ELF-1 (cell line): ENCODE measurements at places on chromosomes 12 and 14.
A peak's percentile ranks its signal among the peaks of the same experiment; 100 is the strongest.

DNA sequence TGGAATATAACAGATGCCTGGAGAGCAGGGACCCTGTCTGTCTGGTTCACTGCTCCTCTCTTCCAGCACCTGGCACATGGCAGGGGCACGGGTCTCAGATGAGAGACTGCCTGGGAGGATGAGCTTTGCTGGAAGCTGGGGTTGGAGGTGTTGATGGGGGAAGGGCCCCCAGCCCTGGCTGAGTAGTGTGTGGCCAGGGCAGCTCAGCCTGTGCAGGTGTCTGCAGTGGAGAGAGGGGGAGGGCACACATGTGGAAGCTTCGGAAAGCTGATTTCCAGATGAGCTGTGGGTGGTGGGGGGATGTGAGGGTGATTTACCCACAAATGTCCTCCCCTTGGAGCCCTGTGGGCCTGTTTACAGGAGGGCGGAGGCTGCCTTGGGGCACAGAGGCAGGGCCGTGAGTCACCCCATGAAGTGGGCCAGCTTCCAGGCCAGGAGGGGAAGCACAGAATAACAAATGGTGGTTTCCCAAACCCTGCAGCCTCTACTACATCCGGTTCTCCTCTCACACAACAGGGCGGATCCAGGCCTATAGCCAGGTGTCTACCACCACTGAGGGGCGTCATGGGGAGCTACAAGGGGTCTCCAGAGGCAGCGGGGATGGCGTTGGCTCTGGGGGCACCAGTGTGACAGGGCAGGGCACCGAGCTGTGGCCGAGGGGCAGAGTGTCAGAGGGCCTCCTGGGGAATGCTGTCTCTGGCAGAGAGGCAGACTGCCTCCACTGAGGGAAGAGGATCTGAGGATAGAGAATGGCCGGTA lies 11.0 kb downstream of the KRT7 start:
- no peak for DNase-seq

DNA sequence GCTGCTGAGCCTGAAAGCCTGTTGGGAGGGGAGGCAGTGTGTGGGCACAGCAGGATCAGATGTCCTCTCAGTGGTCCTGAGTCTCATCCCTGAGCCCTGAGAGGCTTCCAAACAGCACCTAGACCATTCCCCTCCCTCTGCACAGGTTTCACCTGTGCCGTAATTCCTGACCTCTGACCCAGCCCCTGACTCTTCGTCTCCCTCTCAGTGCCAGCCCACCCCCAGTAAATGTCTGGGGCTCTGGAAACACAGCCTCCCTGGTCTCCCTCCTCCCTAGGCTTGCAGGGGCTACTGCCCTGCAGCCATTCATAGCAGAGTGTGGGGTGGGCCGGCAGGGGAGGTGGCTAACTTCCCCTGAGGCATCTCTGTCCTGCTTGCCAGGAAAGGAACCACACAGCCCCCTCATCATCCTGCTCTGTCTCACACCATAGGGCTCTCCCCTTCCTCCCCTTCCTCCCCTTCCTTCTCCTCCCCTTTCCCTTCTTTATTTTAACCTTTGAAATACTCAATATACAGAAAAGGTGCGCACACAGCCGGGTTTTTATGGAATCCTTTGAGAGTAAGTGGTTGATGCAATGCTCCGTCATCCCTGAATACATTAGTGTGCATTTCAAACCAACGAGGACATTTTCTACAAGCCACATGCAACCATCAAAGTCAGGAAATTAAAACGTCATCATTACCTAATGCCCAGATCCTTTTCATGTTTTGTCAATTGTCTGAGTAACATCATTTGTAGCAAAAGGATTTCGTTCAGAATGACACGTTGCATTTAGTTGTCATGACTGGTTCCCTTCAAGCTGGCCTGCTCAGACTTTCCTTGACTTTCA lies 67.0 kb downstream of the PRMT8 start:
- DNase-seq, result peak; percentile 8

GRCh38 chr14:34222867-34223266 lies 239.2 kb downstream of the SPTSSA start:
- no peak for DNase-seq

- peak; percentile 55 for DNase-seq
Measured at GRCh38 chr14:72892103-72892878, 1.6 kb downstream of the DPF3 start.

GRCh38 chr12:112598626-112599025 lies 179.9 kb downstream of the PTPN11 start:
- DNase-seq, result no peak

DNA sequence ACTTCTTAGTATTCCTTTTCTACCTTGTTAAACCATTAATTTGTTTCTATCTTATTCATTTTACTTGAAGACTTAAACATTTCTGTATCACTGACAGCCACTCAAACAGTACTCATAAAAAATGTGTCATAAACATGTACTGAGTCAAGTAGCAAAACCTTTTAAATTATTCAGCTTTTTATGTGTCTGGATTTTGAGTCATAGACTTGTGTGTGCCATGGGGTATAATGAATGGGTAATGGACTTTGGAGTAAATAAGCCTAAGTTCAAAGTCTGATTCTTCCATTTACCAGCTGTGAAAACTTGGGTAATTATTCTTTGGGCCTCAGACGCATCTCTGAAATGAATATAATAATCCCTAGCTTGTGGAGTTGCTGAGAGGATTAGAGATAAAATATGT lies 199.0 kb downstream of the RAD51B start:
- no peak for DNase-seq

DNA sequence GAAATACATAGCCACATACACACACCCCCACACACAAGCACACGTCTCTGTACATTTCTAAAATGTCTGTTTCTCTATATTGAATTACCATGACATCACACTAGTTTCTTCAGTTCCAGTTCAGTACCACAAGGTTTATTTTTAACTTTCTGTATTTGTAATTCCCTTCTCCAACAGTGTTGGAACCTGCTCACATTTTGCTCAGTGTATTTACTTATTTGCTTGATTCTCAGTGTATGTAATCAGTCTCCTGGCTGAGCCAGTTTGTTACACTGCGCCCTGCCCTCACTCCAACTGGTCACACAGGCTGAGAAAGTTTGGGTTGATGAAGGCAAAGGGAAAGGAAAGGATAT lies 67.1 kb downstream of the MON2 start:
- no peak for DNase-seq

- DNase-seq, result no peak
Measured at GRCh38 chr14:101017209-101017608, 113.7 kb upstream of the RTL1 start.

DNA sequence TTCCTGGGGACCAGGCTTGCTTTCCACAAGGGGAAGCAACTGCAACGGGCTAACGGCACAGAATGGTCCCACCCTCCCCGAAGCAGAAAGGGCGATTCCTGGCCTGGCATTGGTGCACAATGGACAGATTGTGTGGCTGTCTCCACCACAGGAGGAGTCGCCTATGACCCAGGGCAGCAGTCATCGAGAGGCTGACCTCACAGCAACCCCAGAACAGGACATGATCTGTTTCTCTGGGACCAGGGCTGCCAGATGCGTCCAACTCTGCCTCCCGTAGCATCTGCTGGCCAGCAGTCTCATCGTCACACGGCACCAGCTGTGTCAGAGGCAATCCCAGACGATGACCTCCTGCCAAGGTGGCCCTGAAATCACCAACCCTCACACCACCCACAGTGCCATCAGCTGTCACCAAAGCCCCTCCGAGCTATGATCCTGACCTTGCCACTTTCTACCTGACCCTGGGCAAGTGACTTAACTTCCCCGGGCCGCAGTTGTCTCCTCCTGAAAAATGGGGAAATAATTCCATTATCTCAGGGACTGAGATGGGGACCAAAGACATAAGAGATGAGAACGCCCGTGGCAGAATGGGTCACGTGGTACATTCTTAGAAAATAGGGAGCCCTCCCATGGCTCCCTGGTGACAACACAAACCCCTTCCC lies 86.7 kb downstream of the CHGA start:
- DNase-seq, result no peak

DNA sequence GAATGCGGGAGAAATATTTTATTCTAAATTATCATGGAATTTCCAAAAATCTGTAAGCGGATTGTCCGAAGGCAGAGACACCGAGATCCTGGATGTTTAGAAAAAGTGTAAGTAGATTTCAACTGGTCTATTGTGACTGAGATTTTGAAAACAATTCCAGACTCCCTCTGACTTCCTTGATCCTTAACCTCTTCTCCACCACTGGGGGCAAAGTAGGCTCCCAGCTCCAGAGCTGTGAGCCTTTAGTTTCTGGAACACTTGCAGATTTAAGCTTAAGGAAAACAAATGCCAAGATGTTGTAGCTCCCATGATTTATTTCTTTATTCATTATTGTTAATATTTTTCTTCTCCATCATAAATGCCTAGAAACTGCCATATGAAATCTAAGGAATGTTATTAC lies 1320.5 kb upstream of the SEL1L start:
- no peak for DNase-seq

DNA sequence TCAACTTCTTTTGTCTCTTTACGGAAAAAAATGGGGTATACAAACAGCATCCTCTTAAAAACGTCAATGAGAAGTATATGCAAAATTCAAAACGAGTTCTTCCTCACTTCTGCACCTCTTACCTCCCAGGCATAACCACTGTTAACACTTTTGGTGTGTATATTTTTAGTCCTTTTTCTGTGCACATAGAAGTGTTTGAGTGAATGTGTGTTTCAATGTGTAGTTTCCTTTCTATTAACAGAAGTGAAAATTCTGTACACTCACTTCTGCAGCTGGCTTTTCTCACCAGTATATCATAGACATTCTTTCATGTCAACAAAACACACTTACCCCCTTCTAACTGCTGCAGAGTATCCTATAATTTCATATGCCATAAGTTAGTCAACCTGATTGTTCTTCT lies 5.4 kb downstream of the UBR7 start:
- DNase-seq, result no peak

DNA sequence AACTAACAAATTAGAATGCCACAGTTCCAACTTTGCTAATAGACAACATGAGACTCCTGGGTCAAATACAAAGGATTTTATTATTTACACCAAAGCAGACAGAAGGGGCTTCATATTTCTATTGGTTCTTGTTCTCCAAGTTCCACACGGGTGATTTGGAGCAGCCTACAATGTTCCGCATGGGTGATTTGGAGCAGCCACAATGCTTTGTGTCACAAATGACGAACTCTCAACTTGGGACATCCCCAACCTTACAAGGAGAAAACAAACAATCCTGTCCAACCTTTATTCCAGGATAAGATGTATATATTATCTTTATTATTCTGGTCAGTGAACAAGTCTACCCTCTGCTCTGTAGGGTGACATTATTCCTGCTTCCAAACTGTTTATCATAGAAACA lies 694.3 kb upstream of the MGAT4C start:
- no peak for DNase-seq

GRCh38 chr12:124321040-124321481 lies 26.2 kb downstream of the RFLNA start:
- DNase-seq, result peak; percentile 81

GRCh38 chr14:45253754-45254310 lies 830 bp upstream of the MIS18BP1 start:
- no peak for DNase-seq

GRCh38 chr12:119145367-119145766 lies 33.4 kb upstream of the HSPB8 start:
- DNase-seq, result peak; percentile 9

DNA sequence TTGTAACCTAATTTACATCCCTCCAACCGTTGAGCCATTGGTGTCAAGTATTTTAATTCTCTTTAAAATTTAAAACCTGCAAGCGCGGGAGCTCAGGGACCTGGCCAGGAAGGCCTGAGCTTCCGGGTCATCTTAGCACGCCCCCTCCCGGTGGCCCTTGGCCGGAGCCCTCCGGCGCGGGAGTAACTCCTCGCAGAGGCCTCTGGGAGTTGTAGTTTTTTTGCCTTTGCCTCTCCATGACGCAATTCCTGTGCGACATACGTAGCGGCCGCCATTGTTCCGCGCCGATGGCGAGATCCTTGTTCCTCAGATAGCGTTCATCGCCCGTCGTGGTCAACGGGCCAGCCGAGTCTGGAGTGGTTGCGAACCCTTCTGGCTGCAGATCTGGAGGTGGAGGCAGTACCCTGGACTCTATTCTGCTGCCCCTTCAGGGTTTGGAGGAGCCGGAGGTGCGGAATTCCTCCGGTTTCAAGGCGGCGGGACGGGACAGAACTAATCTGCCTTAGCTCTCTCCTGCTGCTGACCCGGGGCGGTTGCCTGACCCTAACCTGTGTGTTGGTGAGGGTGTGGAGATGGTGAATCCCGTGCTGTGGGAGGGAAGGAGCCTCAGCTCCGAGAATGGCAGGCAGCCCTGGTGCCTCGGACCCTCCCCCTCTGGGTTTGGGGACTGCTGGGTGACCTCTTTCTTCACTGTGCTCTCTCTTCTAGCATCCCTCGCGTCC lies at the start of gene ZNF268:
Gene ZNF268 (plus strand): TSS at position 258 of the 722 bp plus-strand sequence. CDS start 503 bp downstream, outside the sequence.
- peak; percentile 97 for DNase-seq

GRCh38 chr14:70662080-70662479 lies 20.4 kb downstream of the TTC9 start:
- no peak for DNase-seq

DNA sequence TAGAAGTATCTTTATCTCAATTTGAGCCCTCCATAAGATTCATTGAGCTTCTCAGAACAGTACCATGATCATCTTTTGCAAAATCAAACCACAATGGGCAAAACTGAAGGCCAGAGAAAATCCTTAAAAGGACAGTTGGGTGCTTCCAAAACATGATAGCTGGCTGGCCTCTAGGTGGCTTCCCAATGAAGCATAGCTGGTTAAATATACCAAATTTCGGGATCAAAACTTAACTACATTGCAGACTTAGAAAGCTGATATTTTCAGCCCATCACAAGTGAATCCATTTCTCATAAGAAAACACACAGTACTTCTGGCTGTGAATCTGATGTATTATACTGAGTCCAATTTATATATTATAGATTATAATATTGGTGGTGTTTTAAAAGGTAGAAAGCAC lies 15.3 kb upstream of the PIK3C2G start:
- no peak for DNase-seq

DNA sequence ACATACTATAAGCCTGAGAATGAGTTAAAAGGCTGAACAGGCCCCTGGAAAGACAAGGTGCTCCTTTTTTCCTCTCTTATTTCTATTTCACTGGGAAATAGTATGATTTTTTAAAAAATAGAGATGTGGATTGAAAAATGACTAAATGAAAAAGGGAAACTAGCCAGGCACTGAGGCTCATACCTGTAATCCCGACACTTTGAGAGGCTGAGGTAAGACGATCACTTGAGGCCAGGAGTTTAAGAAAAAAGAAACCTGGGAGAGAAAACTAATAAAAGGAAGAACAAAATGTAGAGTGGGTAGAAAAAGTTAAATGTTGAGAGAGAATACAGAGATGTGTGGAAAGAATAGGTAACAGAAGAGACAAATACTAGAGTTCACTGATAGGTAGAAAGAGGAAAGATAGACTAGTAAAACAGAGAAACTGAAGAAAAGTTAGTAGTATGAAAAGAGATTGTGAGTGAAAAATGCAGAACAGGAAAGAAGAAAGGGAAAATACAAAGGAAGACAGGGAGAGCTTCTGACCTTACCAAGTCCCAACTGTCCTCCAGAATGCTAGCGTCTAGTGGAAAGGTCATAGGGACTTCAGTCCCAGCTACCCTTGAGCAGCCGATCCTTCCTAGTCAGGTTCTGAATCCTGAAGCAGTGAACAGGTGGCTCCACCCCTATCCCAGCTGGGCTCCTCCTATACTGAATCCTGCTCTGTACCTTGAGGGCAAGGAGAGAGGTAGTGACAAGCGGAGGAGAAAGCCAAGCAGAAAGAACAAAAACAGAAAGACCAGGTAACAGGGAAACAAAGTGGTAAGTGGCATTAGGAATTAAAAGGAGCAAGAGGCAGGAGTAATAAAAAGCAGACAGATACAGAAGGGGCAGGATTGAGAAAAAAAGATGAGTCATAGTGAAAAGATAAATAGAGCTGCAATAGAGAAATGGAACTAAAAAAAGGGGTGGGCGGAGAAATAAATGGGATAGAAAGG lies 7.3 kb downstream of the TMEM116 start:
- DNase-seq, result peak; percentile 80

GRCh38 chr12:49019443-49020324 lies 1.1 kb upstream of the PRKAG1 start:
- peak; percentile 60 for DNase-seq
